ENCODE measurements at places on chromosomes 5 and 9.

DNA sequence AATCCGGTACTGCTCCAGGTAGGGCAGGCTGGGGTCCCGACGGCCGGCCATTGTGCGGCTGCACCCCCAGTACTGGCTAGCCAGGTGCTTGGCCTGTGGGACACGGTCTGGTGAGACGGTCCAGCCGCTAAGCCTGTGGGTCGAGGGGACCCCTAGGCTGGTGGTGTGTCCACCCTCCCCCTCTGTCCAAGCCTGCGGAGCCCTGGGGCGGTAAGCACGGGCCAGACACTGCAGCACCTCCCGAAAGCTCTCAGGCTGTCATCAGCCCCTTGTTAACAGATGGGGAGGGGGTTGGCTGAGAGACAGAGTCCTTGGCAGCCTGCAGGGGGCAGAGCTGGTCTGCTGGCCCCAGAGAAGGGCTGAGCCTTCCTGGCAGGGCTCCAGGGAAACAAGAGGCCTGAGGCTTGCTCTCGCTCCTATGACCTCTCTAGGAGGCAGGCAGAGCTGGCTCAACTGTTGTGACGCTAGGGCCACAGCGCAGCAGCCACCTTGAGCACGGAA, 11.8 kb upstream of the MRNIP start:
- DNase-seq = peak; percentile 38

DNA sequence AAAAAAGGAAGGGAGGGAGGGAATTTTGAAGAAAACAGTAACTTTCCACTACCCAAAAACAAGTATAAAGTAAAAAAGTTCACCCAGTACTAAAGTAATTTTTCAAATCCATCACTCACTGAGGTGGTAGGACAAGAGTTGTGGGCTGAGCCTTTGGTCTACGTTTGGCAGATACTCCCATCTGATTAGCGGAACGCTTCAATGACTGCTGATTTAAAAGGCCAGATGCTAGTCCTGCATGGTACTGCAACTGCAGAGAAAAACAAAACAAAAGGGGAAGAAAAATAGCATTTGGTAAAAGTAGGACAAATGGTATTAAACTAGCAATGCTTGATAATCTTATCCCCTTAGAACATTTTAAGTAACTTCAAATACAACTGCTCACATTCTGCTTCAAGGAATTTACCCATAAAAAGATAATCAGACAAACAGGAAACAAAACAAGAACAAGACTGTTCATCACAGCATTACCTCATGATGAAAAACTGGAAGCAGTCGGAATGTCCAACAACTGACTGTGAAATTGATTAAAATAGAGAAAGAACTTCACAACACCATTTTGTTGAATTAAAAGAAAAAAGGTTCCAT, 65.4 kb downstream of the MED27 start:
- no peak for DNase-seq

DNA sequence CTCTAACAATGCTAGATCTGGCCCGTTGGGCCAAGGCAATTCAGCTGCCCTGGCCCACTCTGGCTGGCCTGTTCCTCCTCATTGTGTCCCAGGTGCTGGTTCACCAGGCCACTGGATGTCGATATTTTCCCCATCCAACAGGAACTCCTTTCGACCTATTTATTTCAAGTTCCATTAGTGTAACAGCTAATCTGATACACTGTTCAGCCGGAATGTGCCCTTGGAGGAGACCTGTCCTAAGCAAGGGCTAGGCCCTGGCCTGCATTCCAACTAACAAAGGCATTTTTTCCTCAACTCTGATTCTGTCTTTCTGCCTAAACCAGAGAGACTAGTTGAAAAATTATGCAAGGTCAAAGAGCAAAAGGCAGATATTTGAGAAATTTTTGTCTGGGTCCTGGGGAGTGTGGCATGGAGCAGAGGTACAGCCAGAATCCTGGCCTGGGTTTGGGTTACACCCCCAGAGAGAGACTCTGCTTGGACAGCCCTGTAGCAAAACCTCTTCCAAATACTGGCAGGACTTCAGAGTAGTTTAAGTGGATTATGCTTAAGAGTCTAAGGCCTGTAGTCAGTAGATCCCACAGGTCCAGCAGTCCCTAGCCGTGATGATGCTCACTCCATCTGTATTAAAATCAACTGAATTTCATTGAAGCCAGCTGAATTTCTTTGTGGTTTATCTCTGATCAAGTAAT, 36.1 kb downstream of the MARCHF11 start:
- no peak for DNase-seq

- DNase-seq = no peak
Observed at GRCh38 chr5:103425686-103426454, 136.7 kb downstream of the NUDT12 start.

- no peak for DNase-seq
Observed at GRCh38 chr5:95841914-95842812, 19.6 kb upstream of the GLRX start.

DNA sequence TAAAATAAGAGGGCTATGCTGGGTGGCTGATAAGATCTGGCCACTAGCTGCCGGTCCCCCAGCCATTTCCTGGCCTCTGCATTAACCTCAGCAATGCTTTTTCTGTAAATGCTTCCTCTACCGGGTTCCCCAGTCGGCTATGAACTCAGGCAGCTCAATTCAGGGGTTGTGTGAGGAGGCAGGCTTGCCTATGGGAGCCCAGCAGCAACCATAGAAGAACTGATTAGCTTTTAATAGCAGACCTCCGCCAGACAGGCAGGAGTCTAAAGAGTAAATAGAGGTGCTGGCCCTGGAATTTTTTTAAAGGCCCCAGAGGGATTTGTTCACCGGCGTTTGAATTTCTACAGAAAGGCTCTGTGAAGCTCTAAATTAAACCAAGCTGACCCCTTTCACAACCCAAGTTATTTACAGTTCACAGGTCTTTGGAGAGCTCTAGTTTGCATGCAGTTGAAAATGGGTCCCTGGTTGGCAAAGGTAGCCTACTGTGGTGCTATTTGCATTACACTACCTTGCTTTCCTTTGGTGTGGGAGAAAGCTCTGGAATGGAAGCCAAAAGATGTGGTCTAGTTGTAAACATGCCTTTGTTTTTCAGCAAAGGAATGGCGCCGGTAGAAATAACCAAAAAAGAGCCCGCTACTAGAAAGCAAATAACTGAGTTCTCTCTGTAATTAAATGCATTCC, 289.7 kb upstream of the SEMA6A start:
- DNase-seq = peak; percentile 18

- DNase-seq = peak; percentile 26
Observed at GRCh38 chr5:61933787-61934626, 372.0 kb upstream of the KIF2A start.

- no peak for DNase-seq
Observed at GRCh38 chr9:113646491-113646890, 183.0 kb downstream of the RGS3 start.

- peak; percentile 25 for DNase-seq
Observed at GRCh38 chr9:129338724-129339430, 160.8 kb upstream of the IER5L start.

DNA sequence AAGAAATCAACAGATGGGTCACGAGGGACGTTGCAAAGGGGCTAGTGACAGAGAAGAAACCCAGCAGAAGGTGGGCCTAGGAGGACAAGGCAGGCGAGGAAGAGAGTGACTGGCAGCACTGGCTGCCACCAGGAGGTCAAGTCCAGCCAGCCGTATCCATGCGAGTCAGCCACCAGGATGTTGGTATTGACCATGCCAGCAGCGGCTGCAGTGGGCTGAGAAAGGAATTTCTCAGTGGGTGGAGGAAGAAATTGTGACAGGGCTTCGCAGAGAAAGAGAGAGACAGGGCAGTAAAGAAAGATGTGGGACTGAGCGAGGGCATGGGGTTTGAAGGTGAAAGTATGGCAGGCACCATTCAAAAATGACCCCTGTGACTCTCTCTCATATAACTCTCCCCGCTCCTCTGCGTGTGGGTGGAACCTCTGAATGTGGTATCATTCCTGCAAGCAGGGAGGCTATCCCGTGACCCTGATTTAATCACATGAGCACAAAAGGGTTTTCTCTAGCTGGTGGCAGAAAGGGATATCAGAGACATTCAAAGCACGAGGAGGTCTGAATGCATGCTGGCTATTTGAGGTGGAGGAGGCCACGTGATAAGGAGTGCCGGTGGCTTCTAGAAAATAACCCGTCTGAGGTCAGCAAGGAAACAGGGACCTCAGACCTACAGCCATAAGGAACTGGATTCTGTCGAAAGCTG, 45.4 kb upstream of the FBXW11 start:
- no peak for DNase-seq

GRCh38 chr9:134065612-134066419, 2.0 kb downstream of the BRD3 start:
- no peak for DNase-seq

DNA sequence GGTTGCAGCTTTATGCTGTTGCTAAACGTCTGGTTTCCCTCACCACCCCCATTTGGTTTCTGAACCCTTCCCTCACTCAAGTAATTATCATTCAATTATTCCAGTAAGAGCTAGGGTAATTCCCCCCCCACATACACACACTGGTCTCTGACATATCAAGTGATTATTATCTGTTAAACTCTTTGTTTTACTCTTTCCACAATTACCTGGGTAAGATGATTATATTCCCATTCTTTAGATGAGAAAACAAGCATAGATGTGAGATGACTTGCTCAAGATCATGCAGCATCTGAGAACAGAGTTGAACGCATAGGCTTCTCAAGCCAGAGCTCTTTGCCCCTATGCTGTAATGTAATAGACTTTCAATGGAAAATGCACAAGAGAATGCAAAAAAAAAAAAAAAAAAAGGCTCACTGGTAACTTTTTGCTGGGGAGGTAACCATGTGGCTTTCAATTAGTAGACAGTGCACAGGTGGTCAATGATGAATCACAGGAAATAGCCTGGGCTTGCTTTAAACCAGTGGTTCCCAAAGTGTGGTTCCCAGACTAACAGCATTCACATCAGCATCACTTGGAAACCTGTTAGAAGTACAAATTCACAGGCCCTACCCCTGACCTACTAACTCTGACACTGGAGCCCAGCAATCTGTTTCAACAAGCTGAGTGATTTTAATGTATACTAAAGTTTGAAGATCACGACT, 87.6 kb downstream of the PIK3R1 start:
- no peak for DNase-seq

GRCh38 chr9:91978740-91979414, 28.8 kb upstream of the ROR2 start:
- no peak for DNase-seq

DNA sequence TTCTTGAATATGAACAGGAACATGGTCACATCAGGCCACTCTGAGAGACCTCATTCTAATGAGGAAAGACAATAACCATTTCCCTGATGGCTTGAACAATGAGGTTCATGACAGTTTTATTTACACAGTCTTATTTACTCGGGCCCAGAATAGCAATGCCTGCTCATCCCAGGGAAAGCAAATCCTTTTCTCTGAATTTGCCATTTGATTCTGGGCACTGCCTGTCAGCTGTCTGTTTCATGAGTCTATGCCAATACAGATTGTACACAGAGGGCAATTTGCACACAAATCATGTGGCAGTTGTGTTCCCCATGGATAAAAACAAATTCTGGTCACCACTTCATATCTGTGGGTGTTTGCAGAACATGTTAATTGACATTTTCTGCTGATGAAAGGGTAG, 492.5 kb downstream of the ACTL7B start:
- DNase-seq = peak; percentile 94

- no peak for DNase-seq
Observed at GRCh38 chr5:60453186-60453976, 246.6 kb downstream of the DEPDC1B start.

- DNase-seq = no peak
Observed at GRCh38 chr5:167014401-167015056, 1276.9 kb upstream of the WWC1 start.

- no peak for DNase-seq
Observed at GRCh38 chr5:89930591-89931392, 478.8 kb downstream of the CETN3 start.

- DNase-seq = no peak
Observed at GRCh38 chr5:584846-585245, 27.3 kb upstream of the CEP72 start.

GRCh38 chr5:169112016-169112415, 188.9 kb downstream of the SLIT3 start:
- no peak for DNase-seq

GRCh38 chr9:35627575-35627974, 9.4 kb upstream of the CD72 start:
- DNase-seq = no peak

GRCh38 chr9:123406016-123406415, 50.0 kb downstream of the CRB2 start:
- no peak for DNase-seq

- no peak for DNase-seq
Observed at GRCh38 chr9:92642041-92642451, 27.9 kb downstream of the IPPK start.

DNA sequence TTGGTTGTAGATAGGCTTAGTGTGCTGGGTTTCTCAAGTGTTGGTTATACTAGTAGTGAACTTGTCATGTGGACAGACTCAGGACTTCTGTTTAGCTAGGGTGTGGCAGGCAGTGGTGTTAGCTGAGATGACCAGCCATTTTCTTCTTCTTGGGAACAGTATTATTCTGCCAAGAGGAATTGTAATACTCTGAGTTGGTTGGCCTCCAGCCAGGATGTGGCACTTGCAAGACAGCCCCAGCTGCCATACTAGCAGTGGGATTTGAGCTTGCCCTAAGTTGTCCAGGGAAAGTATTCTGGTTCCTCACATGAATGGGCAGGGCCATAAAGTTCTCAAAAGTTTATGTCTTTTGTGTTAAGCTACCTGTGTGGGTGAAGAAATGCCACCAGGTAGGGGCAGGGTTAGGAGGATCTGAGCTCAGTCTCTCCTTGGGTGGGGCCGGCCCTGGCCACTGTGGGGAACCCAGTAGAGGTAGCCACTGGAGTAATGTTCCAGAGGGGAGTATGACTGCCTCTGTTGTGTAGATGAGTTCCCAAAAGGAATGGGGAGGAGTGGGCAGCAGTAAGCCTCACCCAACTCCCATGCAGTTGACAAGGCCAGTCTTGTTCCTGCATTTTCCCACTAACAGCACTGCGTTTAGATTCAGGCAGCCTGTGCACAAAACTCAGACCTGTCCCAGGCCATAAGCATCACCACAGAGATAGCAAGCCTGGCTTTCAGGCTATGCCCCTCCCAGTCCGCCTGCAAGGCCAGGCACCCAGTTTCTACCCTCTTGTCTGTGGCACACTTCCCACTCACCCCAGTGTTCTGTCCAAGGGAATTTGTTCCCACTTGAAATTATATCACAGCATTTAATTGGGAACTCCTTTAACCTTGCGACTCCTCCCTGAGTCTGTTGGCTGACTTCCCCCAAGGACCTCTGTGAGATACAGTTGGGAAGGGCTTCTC, 250.7 kb downstream of the ANXA1 start:
- no peak for DNase-seq

All from DMS153 (cell line).